ENCODE measurements at places on chromosomes 12 and 14. TPM values are rescaled to one million over a fixed set of nuclear protein-coding genes. Genes with fewer than 3 reads are reported as not detected.
A peak's percentile ranks its signal among the peaks of the same experiment; 100 is the strongest.

DNA sequence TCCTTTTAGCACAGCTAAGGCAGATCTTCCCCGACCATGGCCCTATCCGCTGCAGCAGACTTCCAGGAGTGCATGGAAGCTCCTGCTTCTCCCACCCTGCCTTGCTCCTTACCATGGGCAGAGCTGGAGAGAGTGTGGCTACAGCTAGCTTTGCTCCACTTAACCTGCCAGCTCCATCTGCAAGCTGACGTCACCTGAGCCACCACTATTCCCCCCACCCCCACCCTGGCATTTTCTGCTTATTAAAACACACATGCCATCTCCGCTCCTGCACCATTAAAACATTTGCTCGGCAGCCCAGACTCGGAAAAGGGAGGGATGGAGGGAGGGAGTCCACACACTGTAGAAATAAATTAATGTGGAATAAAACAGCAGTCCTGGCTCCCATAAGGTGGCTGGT, 67.8 kb downstream of the TUNAR start:
- DNase-seq, result no peak

GRCh38 chr14:99260116-99260515, 11.9 kb downstream of the BCL11B start:
- no peak for DNase-seq

GRCh38 chr12:89826468-89826867, 117.8 kb upstream of the ATP2B1 start:
- DNase-seq, result no peak

GRCh38 chr12:120562906-120563305, 18.3 kb downstream of the POP5 start:
- no peak for DNase-seq

GRCh38 chr12:53613821-53614220, 12.4 kb downstream of the ATF7 start:
- DNase-seq, result no peak

GRCh38 chr12:38713294-38713693, 192.1 kb downstream of the CPNE8 start:
- no peak for DNase-seq

DNA sequence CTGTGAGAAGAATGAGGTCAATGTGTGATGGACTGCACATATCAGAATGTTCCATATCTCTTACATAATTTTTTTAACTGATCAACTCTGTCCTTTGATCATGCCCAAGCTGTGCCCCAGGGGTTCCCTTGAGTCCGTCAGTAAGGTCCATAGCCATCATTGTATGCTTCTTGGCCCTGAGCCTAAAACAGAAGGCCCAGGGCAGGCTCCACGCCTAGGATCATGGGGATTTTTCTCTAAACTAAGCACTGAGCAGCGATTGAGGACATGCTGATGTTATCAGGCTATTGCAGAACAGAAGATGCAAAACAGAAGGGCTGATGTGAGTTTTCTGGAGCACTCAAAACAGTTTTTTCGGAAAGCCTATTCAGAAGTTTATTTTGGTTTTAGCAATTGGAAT, 20.9 kb downstream of the RNASE9 start:
- no peak for DNase-seq

- DNase-seq, result no peak
Measured at GRCh38 chr12:11886339-11886738, 184.4 kb upstream of the BCL2L14 start.

GRCh38 chr12:53729644-53730043, 2.4 kb upstream of the CALCOCO1 start:
- peak; percentile 16 for DNase-seq

DNA sequence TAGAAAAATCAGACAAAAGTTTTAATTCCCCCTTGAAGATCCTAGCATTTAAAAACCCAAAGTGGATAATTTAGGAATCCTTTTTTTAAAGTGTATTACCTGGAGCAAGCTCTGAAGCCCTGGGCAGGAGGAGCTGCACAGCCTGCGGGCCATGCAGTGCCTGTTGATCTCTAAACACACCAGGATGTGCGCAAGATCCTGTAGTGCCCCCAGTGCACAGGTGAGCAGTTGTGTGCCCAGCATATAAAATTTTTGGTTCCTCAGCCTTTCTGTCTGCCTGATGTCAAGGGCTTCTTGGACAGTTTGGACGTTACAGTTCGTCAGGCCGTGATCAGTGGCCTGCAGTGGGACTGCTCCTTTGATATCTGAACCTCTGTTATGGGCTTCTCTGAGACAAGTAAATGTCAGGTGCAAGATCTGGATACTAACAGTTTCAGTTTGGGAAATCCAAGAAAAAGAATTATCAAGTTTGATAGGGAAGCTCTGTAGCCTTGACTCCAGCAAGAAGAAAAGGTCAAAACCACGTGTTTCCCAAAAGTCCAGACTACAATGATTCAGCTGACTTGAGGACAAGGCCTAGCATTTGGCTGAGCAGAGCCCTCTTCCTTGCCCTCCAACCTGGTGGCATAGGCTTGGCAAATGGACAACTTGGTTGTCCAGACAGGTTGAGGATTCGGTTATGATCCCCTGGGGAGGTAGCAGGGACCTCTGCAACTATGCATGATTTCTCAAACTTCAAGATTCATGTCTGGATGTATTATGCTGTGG, 1.0 kb downstream of the ATXN7L3B start:
- peak; percentile 6 for DNase-seq

DNA sequence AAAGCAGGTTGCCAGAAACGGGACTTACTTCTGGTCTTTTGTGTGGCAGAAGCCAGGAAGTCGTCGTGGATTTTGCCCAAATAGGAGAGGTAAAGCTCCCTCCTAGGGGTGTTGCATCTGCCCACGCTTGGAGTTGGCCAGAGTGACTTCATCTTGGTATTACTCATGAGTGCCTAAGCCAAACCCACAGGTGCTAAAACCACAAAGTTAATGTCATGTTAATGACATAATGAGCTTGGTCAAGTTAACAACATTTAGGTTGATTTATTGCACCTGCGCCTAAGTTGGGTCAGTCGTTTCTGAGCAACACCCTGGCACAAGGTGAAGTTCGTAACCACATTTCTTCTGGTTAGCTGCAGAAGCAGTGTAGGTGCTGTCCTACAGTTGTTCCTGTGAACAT, 225.2 kb downstream of the FUT8 start:
- DNase-seq, result peak; percentile 64

DNA sequence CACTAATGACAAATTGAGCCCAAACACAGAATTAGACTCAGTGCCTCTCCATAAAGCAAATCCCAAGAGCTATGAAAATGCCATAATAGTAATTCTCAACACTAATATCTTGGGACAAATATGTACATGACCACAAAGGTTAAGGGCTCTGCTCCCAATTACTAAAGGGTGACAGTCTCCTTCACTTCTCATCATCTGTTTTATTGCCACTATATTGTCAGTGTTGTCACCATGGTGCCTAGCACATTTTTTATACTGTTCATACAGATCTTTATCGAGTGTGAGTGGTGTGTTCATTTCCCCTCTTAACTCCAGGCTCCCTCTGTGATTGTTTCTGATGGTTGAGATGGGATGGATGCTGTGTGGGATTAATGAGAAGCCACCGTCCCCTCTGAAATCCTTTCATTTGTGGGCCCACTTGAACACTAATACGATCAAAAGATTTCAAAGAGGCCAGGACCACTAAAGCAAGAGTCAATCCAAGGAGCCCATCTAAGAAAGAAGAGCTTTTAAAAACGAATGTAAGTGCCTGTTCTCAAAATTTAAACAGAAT, 277.7 kb downstream of the GXYLT1 start:
- DNase-seq, result no peak

DNA sequence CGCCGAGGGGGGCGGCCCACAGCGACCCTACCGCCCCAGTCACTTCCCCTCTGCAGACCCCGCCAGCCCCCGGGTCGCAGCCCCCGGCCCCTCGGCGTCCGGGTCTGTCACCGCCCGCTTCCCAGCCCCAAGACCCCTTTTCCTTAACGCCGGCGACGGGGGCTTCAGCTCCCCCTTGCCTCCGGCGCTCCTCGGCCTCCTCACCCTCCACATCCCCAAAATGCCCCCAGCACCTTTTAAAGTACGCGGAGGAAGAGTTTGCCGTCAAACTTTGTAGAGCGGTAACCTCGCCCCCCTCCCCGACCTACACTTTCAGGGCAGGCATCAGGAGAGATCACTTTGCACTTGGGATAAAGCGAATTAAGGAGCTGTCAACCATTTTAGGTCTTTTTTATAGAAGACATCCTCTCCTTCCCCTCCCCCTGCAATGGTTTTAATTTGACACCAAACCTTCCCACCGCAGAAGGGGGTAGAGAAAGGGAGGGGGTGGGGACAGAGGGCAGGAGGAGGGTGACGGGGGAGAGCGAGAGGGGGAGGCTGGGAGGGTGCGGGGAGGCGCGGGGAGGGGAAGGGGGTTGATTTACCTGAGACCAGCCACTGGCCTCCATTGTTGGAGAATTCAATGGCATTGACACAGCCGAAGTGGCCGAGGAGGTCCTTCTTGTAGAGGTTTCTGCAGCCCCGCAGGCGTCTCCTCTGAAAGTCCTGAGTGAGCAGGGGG, 578 bp downstream of the DCAF5 start:
- peak; percentile 61 for DNase-seq

GRCh38 chr12:65673156-65673690, 151.1 kb upstream of the HMGA2 start:
- no peak for DNase-seq

- DNase-seq, result no peak
Measured at GRCh38 chr12:129481921-129482320, 421.9 kb downstream of the TMEM132D start.

- DNase-seq, result no peak
Measured at GRCh38 chr12:123907726-123908476, 64.7 kb downstream of the CCDC92 start.

DNA sequence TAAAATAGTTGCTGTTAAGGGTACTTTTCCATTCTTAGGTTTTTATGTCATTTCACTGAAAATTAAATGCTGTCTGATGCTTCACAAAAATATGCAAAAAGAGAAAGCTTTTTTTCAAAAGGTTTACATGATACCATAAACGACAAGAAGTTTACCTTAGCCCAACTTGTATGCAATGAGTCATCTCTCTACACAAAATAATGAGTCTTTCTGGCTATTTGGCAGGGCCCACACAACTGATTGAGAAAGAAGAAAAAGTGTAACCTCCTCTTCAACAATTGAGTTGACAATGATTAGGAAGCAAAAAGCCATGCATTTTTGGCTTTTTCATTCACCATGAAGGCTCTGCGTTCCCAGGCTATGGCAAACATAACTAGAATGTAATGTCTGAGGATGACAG, 165.4 kb upstream of the CPNE8 start:
- no peak for DNase-seq

DNA sequence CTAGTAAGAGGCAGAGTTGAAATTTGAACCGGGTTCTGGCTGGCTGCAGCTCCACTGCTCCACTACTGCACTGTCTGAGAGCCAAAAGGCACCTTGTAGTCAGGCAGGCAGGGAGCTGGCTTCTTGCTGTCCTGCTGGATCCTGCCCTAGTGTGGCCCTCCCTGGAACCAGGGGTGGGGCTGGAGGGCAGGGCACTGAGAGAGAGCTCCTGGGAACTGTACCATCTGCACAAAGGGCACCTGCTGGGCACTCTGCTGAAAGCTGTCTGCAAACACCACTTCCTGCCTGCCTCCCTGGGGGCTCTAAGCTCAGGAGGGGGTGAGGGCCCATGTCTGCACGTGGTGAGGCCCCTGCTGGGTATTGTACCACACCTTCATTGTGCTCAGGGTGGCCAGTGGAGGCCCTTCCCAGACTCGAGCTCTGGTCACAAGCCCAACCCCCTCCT, 19.0 kb upstream of the TCL1B start:
- DNase-seq, result no peak

- no peak for DNase-seq
Measured at GRCh38 chr12:91931111-91931510, 214.5 kb downstream of the BTG1 start.

DNA sequence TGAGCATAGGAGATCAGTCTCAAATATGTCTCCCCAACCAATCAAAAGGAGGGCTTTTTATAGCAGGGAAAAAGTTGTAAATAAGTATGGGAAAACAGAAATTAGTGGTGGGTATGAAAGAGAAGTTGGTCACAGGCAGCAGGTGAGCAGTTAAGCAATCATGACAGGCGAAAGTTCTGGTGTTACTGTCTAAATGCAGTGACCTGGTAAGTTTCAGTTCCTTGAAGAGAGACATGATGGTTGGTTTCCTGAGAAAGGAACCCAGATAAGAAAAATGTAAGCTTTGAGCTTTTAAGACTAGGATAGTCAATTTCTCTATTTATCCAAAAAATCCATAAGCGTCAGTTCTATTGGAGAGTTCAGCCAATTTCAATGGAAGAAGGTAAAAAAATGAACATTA, 466.2 kb upstream of the FLRT2 start:
- DNase-seq, result no peak

DNA sequence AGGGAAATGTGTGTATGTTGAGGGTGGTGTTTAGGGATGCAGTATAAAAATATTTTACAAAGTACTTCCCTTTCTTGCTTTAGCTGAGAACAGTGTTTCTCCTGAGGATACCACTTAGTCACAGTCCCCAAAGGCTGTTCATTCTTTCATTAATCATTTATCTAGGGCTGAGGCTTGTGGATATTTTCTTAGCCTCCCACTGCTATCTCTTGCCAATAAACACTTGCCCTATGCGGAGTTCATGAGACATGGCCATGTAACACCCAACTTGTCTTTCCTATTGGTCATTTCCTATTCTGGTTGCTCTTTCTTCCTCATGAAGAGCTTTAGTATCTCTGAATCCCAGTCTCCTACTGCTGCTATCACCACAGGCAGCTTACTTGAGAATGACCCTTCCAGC, 75.1 kb downstream of the ETNK1 start:
- no peak for DNase-seq

DNA sequence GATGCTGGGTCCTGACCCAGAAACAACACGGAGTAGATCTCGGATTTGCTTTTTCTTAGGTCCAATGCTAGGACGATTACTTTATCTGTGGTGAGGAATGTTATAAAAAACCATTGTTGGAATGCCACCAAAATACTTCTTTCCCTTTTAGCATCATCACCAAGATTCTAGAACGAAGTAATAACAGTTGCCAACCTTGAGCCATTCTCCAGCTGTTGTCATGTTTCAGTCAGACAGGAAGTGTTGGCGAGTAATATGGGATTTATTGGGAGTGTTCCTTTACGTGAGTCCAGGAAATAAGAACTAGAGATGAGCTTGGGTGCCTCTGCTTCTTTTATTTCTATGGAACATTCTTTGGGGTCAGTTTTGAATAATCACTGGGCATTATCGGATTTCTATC, 892.9 kb downstream of the DIO2 start:
- DNase-seq, result peak; percentile 42

DNA sequence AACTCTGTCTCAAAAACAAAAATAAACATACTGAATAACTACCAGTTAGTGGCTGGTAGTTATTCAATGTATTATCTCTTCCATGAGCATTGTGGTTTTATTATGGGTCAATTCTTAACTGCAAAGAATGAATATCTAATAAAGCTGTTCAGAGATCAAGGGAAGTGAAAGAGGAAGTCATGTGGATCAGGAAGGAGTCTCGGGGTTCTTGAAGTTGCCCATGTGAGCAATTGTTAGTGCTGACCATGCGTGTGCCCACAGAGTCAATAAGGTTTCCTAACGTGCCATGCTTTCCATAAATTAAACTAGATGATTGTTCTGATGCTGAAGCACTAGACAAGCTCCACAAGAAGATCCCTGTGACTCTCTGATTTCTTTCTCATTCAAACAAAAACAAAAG, 136.5 kb upstream of the CPSF6 start:
- no peak for DNase-seq

The ERGIC2 gene
- 121 TPM for total RNA-seq

The GDF11 gene
- 3.9 TPM for total RNA-seq

The FBXL14 gene
- total RNA-seq, result 7.9 TPM

The TMEM106C gene
- total RNA-seq, result 282 TPM

The FLVCR2 gene
- total RNA-seq, result not detected

The CIDEB gene
- total RNA-seq, result not detected

The GCN1 gene
- total RNA-seq, result 61.8 TPM

The GPR68 gene
- 0.71 TPM for total RNA-seq

The KRT80 gene
- total RNA-seq, result 52.7 TPM

The SMIM10L1 gene
- 10.7 TPM for total RNA-seq

The ZNF605 gene
- 6.4 TPM for total RNA-seq

The MYO1H gene
- total RNA-seq, result not detected

The IAPP gene
- not detected for total RNA-seq

All from M059J (cell line).